Stimulated activated CD8-positive, alpha-beta memory T cell treated with anti-CD3 and anti-CD28 coated beads, Interleukin-7, amount 100 ng/mL, for 24 hours (primary cell): ENCODE measurements at places on chromosomes 16 and 17.

DNA sequence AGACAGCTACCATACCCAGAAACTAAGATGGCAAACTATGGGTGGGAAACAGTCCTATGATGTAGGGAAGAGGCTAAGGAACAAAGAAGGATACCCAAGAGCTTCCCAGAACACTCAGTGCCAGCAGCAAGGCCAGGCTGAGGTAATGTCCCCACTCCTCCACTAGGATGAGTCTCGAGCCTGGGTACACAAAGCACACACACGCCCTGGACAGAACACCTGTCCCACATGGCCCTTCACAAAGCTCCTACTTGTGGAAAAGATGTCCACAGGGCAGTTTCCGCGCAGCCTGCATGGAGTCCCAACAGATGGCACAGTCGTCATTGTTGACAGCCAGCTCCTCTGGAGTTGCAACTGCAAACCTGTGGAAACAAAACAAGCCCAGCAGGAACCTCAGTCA is 23.9 kb downstream of the AMFR start:
- DNase-seq, result no peak

- no peak for DNase-seq
Measured at GRCh38 chr16:15641753-15642556, 999 bp downstream of the MARF1 start.

- no peak for DNase-seq
Measured at GRCh38 chr16:71344315-71344905, 14.1 kb upstream of the CALB2 start.

- no peak for DNase-seq
Measured at GRCh38 chr16:19236561-19237209, 48.8 kb upstream of the CLEC19A start.

DNA sequence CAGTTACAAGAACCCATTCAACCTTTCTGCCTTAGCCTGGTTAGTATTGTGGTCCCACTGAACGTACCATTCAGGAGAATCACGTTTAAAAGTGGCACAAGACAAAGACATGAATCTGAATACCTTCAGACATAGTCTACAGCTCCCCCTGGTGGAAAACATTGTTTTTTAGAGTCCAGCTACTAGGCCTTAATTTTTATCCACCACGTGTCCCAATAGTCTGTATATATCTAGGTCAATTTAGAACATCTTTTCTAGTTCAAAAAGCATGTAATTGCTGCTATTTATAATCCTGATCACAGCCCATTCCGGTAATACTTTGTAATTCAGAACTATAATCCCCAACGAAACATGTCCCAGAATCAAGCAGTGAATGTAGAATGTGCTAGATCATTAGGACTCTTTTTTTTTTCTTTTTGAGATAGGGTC is 13.7 kb upstream of the GUCY2D start:
- no peak for DNase-seq

GRCh38 chr16:79363484-79363883 is 237.1 kb downstream of the MAF start:
- no peak for DNase-seq
